ENCODE measurements at places on chromosomes 16 and 17.
A peak's percentile ranks its signal among the peaks of the same experiment; 100 is the strongest.

DNA sequence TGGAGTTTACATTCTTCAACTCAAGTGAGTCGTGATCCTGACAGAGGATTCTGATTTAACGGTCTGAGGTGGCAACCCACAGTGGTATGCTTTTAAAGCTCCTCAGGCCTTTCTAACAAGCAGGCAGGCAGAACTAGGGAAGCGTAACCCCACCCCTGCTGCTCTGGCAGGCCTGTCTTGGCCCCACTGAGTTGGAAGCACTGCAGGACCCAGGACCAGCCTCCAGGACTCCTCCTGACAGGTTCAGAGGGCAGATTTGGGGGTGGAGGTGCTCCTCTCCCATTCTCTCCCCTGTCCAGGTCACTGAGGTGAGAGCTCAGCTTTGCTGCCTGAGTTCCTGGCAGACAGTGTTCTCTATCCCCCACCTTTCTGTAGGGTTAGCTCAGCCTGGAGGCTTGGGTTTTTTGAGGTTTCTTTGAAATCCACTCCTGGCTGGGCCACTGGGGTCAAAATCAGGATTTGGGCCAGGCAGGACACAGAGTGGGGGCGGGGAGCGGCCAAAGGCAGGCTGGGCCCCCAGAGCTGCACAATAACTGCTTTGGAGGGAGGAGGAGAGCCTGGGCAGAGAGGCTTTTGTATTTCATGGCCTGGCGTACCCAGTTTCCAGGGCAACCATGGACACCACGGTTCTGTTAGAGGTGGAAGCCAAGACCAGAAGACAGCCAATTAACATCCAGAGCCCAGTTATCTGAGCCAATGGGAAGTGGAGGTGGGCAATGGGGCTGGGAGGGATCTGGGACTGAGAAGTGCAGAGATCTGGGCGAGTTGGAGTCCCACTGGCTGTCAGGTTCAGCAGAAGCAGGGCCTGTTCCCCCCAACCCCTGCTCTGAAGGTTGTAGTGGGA, 9.5 kb downstream of the MRPL27 start:
- peak; percentile 32 for DNase-seq

GRCh38 chr17:7745748-7746470, 28.4 kb downstream of the DNAH2 start:
- peak; percentile 78 for DNase-seq

DNA sequence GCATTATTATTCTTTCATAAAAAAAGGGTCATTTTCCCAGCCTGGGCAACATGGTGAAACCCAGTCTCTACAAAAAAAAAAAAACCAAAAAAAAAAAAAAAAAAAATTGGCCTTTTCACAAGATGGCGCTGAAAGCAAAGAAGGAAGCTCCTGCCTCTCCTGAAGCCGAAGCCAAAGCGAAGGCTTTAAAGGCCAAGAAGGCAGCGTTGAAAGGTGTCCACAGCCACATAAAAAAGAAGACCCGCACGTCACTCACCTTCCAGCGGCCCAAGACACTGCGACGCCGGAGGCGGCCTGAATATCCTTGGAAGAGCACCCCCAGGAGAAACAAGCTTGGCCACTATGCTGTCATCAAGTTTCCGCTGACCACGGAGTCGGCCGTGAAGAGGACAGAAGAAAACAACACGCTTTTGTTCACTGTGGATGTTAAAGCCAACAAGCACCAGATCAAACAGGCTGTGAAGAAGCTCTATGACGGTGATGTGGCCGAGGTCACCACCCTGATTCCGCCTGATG, 4.9 kb upstream of the PGAP6 start:
- no peak for DNase-seq

DNA sequence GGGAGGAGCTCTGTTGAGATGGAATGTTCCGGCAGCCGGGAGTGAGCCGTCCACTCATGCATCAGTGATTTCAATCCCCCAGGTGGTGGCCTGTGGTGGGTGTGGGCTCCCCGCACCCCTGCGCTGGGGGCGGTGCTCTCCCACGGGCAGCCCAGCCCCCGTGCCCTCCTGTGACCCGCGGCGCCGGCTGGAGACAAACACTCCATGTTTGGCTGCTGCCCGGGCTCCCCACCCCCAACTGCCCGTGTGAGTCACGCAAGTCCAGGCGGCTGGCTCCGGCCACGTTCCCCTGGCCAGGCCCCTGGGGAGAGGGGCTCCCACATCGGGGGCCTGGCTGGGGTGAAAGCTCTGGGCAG, 29.4 kb downstream of the CACNA1H start:
- DNase-seq = peak; percentile 93

DNA sequence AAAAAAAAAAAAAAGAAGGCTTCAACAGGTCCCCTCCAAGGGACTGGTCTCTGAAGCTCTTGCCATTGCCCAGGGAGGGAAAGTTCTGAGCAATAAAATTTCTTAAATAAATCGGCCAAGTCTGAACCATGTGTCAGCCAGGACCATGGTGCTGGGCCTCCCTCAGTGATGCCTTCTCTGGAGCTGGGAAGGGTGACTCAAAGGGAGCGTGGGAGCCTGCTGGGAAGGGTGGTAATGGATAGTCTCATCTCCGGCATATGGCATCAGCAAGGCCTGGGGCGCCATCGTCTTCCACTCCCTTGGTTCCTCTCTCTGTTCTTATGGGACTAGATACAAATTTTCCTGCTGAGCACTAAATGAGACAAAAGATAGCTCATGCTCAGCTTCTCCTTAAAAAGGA, 2.3 kb downstream of the VKORC1 start:
- no peak for DNase-seq

DNA sequence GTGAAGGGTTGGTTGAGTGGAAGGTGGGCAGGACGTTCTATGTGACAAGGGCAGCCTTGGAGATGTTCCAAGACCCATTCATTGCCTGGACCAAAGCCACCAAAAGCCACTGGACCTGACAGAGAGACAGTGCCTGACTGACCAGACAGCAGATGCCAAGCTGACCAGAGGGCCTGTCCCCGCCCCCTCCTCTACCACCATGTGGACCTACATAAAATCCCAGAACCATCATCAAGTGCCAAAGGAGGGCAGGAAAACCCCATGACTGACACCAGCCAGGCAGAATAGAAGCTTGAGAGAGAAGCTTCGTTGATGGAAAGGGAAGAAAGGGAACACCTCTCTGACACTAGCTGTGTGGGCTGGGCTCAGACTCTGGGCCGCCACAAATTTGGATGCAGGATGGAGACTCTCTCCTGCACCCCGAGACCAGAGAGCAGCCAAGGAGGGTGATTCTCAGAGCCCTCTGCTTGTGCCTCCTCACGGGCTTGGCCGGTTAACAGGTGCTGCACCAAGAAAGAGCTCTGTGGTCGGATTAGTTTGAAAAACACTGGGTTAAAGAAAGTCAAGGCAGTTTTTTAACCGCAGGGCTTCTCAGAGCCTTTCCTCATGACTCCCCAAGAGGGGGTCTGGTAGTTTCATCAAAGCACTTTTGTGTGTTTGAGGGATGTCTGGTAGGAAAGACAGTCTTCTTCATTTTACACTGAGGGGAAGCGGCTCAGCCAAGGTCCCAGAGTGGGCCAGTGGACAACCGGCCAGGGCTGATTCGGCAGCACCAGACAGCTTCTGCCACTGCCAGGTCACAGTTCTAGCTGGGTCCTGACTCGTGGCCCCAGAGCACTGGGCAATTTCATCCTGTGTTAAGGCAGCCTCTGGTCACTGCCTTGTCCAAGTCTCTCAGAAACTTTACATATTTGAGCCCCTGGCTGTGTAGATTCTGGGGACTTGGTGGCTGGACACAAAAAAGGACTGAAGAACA, 1.7 kb downstream of the TNFRSF13B start:
- DNase-seq = no peak

DNA sequence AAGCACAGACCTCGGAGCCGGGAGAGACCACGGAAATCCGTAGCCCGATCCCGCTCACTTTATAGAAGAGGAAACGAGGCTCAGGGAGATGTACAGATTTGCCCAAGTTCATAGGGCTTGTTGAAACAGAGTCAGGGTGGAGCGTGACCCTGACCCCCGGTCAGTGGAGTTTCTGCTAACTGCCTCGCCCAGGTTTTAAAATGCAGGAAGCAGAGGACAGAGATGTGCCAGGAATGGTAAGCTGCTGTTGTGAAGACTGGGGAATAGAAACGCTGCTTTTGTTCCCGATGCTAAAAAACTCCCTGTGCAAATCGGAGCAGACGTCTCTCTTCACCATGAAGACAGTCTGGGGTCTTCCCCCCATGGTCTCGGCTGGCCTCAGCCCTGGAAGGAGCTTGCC, 403.0 kb downstream of the SEC14L1 start:
- DNase-seq = no peak

DNA sequence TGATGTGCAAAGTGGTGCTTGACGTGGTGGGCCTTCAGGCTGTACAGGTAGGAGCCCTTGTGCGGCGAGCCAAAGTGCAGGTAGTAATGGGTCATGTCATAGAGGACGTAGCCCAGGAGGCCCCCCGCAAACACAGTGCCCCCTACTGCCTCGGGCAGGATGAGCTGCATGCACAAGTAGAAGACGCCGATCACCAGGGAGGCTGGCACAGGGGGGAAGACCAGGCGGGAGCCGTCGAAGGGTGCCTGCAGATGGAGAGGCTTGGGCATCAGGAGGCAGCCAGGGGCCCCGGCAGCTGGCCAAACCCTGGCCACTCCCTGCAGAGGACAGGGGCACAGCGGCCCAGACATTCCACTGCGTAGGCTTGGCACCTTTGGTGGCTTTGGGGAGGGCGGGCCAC, 15.7 kb upstream of the MLKL start:
- DNase-seq = no peak

DNA sequence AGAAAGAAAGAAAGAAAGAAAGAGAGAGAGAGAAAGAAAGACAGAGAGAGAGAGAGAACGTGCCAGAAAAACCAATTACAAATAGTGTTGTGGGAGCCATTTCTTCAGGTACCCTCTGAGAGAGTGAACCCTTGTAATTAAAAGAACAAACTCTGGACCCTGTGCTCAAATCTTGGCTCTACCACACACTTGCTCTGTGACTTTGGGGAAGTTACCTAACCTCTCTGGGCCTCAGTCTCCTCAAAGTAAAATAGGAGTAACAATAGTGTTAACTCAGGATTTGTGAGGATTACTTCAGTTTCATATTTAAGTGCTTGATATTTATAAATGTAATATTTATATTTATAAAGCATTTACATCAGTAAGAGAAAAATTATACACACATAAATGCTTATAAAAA, 139.8 kb downstream of the GSG1L start:
- DNase-seq = no peak

DNA sequence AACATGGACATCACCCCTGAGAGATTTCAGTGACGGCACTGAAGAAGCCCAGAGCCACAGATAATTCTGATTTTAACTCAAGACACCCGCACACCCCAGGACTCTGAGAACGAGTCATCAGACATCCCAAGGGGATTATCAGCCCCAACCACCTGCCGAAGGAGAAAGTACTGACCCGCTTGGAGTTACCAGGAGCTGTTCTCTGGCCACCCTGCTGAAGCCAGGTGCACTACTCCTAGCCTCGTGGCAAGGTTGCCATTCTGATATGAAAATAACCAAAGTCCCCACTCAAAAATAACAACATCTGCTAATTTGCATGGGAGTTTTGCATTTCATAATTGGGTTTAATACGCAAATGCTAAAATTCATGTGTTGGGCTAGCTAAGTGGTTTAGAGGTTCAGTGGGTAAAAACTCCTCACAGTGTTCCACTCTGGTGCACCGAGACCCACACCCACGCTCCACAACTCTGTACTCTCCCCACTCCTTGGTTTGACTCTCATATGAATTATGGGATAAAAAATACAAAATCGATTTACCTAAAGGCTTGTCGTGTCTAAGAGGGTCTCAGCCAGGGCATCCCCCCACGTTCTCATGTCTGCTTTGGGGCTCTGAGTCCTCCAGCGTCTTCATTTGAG, 143.0 kb upstream of the NOL11 start:
- no peak for DNase-seq

- peak; percentile 21 for DNase-seq
These were observed 20.4 kb upstream of the WDR45B start for GRCh38 chr17:82668631-82669099.

- DNase-seq = no peak
These were observed 398.5 kb downstream of the RBFOX1 start for GRCh38 chr16:7731141-7731540.

All from brain microvascular endothelial cell (primary cell).